ENCODE measurements at places on chromosomes 16 and 17. TPM values are rescaled to one million over a fixed set of nuclear protein-coding genes. Genes with fewer than 3 reads are reported as not detected.

SPIRE2 gene
- total RNA-seq: 19.6 TPM

PRSS22 gene
- not detected for total RNA-seq

ENPP7 gene
- not detected for total RNA-seq

PRKAR1A gene
- 974 TPM for total RNA-seq

RPAIN gene
- 49.0 TPM for total RNA-seq

GRCh38 chr17:40538019-40538935, 27.0 kb downstream of the CCR7 start:
- no peak for DNase-seq

DNA sequence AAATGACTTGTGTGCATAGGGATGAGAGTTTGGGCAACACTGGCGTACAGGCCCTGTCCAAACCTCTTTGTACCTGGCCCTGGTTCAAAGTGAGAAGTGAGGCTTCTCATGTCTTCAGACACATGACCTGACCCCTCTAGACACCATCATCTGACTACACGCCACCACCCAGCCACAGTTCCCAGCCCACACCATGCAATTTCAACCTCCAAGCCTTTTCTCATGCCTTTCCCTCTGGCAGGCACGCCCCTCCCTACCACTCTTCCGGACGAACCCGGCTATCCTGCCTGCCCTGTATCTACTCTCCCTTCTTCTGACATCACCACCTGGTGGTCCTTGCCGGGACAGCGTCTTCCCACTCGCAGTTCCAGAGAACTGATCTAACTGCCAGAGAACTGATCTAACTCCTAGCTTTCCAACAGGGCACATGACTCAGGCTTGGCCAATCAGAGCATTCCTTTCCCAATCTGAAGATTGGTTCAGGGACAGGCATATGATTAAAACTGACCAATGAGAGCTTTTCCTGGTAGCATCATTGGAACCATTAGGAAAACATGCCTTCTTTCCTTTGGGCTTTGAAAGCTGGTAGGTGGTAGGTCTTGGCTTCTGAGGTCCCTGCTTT, 27.1 kb upstream of the IL21R start:
- DNase-seq: peak; percentile 83

- no peak for DNase-seq
Measured at GRCh38 chr16:54072237-54072636, 214.3 kb downstream of the IRX3 start.

DNA sequence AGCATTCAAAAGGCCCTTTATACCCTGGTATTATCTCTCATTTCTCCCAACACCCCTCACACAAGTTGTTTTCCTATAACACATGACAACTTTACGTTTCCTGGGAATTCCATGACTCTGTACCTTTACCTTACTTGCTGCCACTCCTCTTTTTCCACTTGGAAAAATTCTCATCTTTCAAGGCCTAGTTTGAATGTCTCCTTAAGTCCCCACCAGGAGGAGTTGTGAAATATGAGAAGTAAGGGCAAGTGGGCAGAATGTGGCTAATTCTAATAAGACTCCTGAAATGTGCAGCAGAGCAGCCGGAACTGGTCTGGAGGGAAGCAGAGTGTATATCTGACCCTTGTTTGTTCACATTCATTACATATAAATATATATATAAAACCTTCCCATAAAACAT, 39.7 kb downstream of the BRCA1 start:
- peak; percentile 37 for DNase-seq

GRCh38 chr16:78065319-78065718, 34.1 kb upstream of the WWOX start:
- no peak for DNase-seq

GRCh38 chr16:14310519-14310991, 239.4 kb downstream of the MRTFB start:
- DNase-seq: peak; percentile 59

DNA sequence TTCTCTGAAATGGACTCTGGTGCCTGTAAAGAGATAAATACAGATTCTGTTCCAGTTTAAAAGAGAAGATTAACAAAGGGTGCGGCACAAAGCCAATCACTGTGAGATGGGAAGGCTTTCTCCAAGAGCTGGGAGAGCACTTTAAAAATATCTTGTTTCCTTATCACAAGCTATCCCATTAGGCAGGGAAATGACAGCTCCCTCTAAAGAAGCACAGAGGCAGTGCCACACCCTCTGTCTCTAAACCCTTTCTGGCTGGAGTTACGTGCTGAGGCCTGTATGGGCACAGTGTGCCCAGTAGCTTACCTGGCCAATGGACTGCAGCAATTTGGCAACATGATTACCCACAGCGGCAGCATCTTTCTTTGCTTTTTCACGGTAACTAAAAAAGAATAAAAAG, 9.0 kb upstream of the TERB1 start:
- DNase-seq: peak; percentile 8

DNA sequence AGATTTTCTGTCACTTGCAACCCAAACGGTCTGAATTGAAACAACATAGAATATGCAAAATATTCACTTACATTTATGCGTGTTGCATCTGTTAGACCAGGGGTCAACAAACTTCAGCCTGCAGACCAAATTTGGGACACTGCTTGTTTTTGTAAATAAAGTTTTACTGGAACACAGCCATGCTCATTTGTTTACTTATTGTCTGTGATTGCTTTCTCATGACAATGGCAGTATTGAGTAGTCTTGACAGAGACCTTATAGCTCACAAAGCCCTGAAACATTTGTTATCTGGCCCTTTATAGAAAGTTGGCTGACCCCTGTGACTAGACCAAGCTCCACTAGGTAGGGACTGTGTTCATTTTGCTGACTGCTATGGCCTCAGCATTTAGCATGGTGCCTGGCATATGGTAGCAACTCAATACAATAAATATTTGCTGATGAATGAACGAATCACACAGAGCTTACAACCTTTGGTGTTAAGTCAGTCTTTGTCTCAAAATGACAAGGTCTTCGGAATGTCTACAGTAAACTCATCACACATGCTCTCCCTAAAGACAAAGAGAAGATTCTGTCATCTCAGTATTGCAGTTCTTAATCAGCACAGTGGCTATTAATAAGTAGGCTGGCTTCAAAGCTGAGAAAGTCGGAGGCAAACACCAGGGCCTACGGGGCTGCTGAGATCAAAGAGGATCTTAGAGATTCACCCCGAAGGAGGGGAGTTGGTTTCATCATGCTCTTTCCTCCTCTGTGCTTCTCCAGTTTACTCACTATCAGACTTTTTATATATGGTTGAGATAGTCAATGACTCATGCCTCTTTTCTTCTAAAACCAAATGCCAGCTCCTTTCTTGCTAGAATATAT, 95.2 kb upstream of the AXIN2 start:
- DNase-seq: no peak

- DNase-seq: no peak
Measured at GRCh38 chr17:80345841-80346497, 69.0 kb upstream of the ENDOV start.
